NAMALWA (cell line): ENCODE measurements at places on chromosomes 7 and 10.

GRCh38 chr10:131646551-131647525 lies 254.0 kb upstream of the PPP2R2D start:
- no peak for DNase-seq

GRCh38 chr10:48981310-48981907 lies 41.8 kb upstream of the LRRC18 start:
- DNase-seq, result peak; percentile 45

DNA sequence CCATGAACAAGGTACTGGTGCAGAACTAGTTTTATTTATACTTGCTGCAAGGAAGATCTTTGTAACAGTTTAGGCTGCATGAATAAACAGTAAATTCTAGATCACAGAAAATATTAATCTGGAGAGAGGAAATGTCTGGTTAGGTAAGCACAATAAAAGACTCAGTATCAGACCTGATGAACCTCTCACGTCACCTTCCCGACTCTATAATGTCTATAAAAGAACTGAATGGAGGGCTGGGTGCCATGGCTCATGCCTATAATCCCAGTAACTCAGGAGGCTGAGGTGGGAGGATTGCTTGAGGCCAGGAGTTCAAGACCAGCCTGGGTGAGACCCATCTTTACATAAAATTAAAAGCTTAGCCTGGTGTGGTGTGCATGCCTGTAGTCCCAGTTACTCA lies 65.9 kb downstream of the FAM171A1 start:
- DNase-seq, result no peak

DNA sequence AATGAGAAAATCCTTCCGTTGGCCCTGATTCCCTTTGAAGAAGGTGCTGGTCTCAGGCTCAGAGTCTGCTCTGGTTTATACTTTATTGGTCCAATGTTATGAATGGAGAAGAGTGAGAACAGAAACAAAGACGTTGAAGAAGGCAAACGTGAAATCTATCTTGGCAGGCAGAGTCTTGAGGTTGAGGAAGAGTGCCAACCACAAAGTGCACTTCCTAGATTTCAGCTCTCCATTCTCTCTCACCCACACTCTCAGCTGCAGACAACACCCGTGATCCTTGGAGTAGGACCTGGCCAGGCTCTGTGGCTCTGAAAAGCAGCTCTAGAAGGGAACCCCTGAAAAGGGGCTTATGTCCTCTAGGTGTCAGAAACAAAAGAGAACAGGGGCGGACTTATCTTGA lies 128.9 kb upstream of the PLXNA4 start:
- no peak for DNase-seq

DNA sequence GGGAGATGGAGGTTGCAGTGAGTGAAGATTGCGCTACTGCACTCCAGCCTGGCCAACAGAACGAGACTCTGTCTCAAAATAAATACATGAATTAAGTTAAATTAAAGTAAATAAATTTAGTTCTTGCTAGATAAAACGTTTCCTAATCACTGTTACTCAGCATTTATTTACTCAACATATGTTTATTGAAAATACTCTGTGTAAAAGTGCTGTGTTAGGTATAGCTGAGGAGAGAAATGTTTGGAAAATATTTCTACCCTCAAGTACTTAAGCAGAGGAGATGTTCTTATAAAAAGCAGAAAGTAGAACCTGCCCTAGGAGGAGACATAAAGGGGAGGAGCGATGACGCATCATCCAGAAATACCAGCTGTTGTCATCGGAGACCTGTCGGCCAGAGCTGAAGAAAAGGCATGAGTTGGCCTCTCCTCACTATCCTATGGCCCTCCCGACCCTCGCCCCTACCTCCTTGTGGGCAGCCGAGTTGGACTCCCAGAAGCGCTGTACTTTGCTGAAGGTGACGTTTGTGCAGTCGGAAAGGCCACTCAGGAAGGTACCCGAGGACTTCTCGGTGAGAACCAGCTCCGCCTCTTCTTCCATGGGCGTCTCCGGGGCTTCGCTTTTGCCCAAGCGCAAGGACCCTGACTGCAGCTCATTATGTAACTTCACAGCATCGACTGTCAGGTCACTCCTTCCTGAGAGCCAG lies 1.1 kb downstream of the RRP12 start:
- peak; percentile 76 for DNase-seq

DNA sequence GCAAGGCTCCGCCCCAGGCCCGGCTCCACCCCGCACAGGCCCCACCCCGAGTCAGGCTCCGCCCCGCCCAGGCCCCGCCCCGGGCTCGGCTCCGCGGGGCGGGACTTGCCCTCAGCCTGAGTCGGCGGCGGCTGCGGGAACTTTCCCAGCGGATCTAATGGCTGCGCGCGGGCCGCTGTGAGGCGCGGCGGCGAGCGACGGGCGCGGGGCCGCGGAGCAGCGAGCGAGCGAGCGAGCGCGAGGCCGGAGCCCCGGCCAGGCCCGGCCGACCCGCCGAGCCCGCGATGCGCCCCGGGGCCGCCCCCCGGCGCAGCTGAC lies at the start of gene INPP5A:
INPP5A (plus strand) TSS at position 104 of the 318 bp plus-strand sequence. CDS start 310 bp downstream, outside the sequence.
- no peak for DNase-seq

- no peak for DNase-seq
Observed at GRCh38 chr7:1192171-1192676, 32.2 kb upstream of the ZFAND2A start.

- no peak for DNase-seq
Observed at GRCh38 chr7:3158341-3158760, 114.7 kb upstream of the CARD11 start.

DNA sequence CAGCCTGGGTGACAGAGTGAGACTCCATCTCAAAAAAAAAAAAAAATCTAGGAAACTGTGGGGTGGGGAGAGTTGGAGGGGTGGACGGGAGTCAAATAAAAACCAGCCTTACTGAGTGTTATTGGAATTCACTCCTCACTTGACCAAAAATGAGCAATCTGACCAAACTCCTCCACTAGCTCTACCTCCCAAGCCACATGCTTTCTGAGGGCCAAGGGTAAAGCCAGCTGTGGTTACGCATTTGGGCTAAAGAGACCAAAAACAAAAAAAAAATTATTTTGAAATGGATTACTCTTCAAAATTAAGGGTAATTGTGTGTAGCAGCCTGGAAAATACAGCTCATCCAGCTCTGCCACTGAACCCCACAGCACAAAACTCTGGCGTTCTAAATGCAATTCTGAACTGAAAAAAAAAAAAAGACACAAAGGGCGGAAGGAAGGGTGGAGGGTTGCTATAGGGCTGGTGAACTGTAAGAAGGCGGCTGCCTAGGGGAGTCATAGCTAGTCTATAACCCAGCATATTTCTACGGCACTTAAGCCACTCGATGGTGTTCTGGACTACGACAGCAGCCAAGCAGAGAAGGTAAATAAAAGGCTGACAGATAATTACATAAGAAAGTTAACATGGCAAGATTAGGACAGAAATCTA lies 7.8 kb downstream of the ELMO1 start:
- DNase-seq, result no peak

DNA sequence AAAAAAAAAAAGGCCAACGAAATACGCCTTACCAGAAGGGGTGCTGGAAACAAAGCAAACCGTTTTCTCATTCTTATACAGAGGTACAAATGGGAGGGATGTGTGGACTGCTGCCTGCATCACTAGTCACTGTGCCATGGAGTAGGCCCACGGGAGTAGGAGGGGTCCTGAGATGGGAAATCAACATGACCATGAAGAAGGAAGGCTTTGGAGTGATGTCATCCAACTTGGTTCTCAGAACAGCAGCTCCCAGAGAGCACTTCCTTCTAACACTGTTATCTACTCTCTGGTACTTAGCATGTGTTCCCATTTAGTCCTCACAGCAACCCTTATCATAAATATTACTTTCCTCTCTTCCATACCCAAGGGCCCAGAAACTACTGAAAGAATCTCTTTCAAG lies 60.0 kb upstream of the LRGUK start:
- DNase-seq, result no peak

- no peak for DNase-seq
Observed at GRCh38 chr10:48285710-48286109, 11.2 kb upstream of the FRMPD2 start.

GRCh38 chr7:103073989-103074518 lies 542 bp downstream of the FBXL13 start:
- no peak for DNase-seq

GRCh38 chr10:111246136-111246535 lies 169.3 kb downstream of the ADRA2A start:
- no peak for DNase-seq

GRCh38 chr7:142337054-142338001 lies 79.5 kb upstream of the PRSS58 start:
- DNase-seq, result no peak

DNA sequence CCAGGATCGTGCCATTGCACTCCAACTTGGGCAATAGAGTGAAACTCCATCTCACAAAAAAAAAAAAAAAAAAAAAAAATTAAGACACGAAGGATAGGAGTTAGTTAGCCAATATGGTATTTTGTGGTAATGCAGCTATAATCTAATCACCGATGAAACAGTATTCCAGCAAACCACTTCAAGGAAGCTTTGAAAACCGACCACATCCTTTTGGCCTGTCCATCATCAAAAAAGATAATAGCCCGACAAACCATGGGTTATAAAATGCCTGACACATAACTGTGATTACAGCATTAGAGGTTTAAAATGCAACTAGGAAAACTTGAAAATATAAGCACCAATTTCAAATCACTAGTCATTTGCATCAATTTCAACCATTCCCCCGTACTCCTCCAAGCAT lies 728.6 kb upstream of the C7orf33 start:
- DNase-seq, result no peak

- no peak for DNase-seq
Observed at GRCh38 chr7:7895004-7895650, 73.5 kb upstream of the GLCCI1 start.

DNA sequence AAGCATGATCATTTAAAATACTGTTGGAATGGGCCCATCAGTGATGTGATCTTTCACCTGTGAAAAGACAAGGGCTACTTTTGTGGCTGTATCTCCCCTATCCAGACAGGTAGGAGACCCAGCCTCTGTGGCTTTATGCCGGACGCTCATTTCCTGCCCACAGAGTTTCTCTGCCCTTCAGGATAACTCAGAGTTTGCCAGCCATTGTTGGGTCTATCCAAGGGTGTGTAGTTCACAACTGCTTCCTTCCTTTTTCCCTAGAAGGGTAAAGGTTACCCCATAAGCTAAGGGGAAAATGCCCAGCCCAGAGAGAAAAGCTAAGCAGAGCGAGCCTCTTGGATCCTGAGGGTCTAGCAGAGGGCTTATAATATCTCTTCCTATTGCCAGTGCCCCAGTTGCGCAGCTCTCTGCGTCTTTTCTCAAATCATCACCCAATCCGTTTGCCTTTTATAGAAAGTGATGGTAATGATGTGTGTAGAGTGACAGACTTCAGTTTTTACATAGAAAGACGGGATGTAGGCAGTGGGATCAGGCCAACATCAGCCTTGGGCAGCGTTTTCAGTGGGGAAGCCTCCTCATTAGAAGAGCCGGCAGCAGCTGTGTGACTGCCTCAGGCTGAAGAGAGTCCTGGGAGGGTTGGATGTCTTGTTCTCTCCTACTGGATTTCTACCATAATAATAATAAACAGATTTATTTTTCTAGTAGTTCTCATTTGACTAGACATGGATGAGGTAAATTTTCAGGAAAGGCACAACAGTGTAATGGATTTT lies 80.5 kb downstream of the MET start:
- no peak for DNase-seq

DNA sequence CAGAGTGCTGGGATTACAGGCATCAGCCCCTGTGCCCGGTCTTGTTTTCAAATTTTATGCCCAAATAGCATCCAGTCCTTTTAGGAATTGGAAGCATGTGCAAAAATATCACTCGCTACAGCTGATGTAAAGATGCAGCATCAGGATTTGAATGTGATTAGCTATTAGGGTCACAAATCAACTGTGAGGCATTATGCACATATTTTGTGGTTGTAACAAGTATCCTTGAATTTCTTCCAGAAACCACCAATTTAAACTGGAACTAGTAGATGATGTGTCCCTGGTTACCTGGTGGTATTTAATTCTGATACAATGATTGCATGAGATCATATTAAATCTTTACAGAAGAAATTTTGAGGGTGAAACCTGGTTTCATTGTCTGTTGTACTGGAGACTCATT lies 41.0 kb upstream of the ITGA8 start:
- DNase-seq, result no peak

DNA sequence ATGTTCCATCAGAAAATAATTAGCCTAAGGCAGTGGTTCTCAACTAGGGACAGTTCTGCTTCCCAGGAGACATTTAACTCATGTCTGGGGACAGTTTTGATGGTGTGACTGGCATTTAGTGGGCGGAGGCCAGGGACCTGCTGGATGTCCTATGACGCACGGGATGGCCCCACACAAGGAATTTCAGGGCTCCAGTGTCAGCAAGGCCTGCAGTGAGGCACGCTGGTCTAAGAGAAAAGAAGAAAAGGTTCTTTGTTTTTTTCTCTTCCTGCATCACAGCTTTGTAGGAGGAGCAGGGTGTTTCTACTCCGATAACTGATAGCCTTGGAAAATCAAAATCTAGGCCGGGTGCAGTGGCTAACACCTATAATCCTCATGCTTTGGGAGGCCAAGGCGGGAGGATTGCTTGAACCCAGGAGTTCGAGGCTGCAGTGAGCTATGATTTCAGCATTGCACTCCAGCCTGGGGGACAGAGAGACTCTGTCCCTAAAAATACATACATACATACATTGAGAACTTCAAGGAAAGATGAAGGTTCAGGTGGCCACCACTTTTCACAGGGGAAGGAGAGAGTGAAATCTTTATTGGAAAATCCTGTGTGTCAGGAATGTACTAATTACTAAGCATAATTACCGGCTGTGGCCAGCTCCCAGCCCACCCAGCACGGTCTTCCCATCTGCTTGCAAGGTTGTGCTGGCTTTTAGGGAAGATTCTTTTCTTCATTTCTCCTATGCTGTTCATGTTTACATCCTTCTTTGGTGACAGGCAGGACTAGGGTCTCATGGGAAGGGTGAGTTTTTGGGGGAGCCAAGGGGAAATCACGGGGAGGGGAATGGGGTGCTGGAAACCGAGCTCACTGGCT lies 150.4 kb downstream of the ACTR3B start:
- DNase-seq, result no peak

DNA sequence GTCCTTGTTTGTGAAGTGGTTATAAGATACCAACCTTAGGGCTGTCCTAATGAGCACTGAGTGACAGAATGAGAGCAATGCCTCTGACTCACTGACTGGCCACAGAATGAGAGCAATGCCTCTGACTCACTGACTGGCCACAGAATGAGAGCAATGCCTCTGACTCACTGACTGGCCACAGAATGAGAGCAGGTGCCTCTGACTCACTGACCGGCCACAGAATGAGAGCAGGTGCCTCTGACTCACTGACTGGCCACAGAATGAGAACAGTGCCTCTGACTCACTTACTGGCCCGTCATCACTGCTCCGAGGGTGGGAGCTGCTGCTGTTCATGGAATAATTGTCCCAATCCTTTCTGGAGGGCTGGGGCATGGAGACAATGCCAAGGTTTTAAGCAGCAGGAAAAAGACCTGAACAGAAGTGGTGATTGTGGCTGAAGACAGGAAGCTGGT lies 265.2 kb upstream of the PPP2R2D start:
- DNase-seq, result no peak

DNA sequence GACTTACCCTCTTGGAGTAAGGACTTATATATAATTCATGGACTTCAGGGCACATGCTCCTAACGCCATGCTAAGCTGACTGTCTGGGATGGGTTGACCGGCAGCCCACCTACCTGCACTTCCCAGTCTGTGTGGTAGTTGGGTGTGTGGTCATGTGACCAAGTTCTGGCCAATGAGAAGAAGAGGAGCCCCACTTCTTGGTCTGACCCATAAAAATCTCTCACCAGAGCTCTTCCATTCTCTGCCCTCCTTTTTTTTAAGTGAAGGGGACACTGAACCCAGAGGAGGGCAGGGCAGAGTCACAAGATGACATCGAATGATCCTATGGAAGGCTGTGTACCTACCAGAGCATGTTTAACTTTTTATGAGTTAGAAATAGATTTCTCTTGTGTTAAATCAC lies 370.1 kb downstream of the FRMD4A start:
- DNase-seq, result no peak

- DNase-seq, result no peak
Observed at GRCh38 chr7:39530971-39531370, 35.2 kb upstream of the YAE1 start.
